ENCODE measurements at places on chromosomes 12 and 14.

DNA sequence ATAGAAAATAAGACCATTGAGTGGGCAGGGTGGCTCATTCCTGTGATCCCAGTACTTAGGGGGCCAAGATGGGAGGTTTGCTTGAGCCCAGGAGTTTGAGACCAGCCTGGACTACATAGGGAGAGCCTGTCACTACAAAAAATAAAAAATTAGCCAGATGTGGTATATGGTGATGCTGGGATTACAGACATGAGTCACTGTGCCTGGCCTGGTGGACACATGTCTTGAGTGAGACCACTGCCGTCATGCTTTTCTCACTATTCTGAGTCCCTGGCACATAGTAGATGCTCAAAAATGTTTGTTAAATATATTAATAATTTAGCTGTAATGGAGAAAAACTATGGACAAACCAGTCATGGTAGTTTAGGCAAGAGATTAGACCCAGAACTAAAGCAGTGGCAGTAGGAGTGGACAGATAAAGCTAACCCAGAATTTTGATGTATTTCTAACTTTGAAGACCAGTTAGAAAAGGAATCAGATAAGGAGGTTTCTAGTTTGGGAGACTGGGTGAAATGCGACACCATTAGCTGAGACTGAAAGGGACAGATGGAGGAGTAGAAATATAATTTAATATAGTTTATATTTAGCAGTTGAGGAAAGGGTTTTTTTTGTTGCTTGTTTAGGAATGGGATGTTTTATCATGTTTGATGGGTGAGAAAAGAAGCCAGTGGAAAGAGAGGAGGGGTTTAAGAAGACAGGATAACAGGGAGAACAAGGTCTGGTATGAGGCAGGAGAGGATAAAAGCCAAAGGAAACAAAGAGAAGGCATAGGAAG, 7.4 kb upstream of the PTGES3 start:
- H3K36me3 ChIP-seq, result no peaks in the 10 kb centered on the region
- H3K27me3 ChIP-seq, result no peaks in the 10 kb centered on the region
- peaks cover 25% of the 10 kb centered on the region for H3K4me1 ChIP-seq
- no peak overlapping the region for H3K4me3 ChIP-seq
- no peak overlapping the region for H3K27ac ChIP-seq

DNA sequence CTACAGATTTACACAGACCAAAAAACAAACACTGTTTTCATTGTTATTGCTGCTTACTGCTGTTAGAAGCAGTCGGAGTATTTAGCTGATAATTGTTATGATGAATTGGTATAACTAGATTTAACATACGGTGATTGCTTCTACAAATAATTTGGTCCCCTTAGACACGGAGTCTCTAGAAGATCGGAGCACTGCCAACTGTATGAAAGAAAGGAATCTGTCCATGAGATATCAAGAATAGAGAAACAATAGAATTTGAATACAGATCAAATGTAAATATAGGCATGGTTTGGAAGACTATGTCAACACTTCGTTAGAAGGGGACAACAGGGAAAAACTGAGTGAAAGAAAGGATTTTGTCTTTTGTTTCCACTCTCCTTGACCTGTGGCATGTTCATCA, 110.9 kb downstream of the PPP2R5E start:
- H3K27me3 ChIP-seq, result no peaks in the 10 kb centered on the region
- H3K27ac ChIP-seq, result no peak overlapping the region
- H3K4me3 ChIP-seq, result no peak overlapping the region

- no peaks in the 10 kb centered on the region for H3K27me3 ChIP-seq
- no peak overlapping the region for H3K4me3 ChIP-seq
- H3K36me3 ChIP-seq, result no peaks in the 10 kb centered on the region
- DNase-seq, result no peak
- H3K4me1 ChIP-seq, result no peaks in the 10 kb centered on the region
Observed at GRCh38 chr14:99554757-99555531, 49.1 kb downstream of the CCDC85C start.

DNA sequence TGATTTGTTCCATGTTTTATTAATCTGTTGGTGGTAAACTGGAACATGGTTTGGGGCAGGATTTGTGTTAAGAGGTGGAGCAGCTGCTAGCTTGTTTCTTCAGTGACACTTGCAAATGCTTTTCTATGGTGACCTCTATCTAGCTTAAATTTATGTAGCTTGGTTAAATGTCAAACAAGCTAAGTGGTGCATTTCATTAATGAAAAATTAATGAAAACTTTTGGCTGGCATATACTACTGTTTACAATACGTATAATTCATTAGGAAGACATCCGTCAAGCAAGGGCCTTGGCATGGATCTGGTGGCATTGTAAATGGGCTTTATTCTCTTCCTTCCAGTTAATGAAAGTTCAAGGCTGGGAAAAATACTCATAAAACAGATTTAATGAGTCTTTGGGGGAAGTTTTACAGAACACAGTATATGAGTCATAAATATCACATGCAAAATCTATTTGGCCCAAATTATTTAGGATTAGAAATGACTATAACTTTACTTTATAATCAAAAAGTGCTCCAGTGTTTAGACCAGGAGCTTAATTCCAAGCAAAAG, 807.7 kb upstream of the SEL1L start:
- no peaks in the 10 kb centered on the region for H3K4me1 ChIP-seq
- H3K36me3 ChIP-seq, result no peaks in the 10 kb centered on the region
- no peak overlapping the region for H3K27ac ChIP-seq
- no peak for DNase-seq

DNA sequence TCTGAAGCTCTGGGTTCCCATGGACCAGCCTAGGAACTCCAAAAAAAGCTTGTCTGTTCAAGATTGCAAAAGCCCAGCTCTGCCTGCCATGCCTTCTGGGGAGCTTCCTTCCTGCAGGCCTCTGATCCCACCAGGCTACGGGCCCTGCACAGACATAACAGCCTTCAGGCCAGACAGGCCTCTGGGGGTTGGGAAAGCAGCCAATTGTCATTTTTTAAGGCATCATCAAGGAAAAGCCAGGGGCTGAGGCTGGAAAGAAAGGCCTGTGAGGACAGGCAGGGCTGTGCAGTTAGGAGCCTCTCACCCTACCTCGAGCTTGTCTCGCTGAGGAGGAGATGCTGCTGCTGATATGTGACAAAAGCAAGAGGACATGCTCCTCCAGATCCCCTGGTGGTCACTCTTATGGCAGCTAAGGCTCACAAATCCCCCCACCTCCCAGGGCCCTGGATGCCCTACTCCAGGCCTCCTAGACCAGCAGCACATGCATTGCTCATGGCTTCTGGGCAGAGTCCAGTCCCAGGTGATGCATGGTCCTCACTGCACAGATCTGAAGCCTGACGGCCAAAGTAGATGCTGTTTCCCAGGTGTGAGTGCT, 2.9 kb downstream of the TMEM229B start:
- H3K4me1 ChIP-seq, result peaks cover 40% of the 10 kb centered on the region
- no peak overlapping the region for H3K4me3 ChIP-seq
- peaks cover 18% of the 10 kb centered on the region for H3K36me3 ChIP-seq

DNA sequence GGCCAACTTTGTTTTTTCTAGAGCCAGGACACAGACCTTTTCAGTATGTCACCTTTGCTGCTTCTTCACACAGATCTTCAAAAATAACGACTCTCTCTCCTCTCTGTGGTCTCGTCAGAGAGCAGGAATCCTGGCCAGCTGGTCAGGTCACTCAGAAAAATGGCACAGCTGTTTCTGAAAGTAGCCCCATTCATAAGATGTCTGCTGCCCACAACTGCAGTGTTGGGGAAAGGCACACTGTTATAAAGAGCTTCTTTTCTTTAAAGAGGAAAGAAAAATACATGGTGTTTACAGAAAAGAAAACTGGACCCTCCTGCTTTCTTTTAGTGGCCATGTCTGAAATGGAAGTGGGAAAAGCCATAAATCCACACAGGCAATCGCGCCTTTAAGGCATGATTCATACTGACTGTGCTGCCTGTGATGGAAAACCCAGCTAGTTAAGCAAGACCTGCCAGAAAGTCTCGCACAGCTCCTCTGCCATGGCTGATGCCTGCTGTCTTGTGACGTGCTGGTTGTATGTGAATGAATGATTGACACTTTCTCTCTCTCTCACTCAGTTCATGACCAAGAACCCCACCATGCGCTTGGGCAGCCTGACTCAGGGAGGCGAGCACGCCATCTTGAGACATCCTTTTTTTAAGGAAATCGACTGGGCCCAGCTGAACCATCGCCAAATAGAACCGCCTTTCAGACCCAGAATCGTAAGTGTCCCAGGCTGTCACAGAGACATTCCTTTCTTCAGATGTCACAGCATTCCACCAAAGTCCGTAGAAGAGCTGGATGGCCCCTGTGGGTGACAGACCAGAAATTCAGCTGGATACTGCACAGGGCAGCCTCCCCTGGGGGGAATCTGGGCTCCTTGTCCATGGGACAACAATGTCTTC, 147.9 kb upstream of the HIF1A start:
- H3K27ac ChIP-seq, result no peak overlapping the region
- peak; percentile 34 for DNase-seq
- H3K4me1 ChIP-seq, result peaks cover 16% of the 10 kb centered on the region
- no peak overlapping the region for H3K4me3 ChIP-seq

All from CD14-positive monocyte (primary cell).